T-helper 2 cell treated with Interferon-gamma antibody and Interleukin-4, amounts not matched to agents 5 μg/mL and 100 μg/mL, for 36 hours (primary cell): ENCODE measurements at places on chromosomes 2 and 18.

- no peaks in the 10 kb centered on the region for H3K36me3 ChIP-seq
- no peak for DNase-seq
- no peaks in the 10 kb centered on the region for H3K4me1 ChIP-seq
Observed at GRCh38 chr2:20071397-20072383, 20.3 kb upstream of the LAPTM4A start.

- H3K27me3 ChIP-seq, result no peaks in the 10 kb centered on the region
- H3K36me3 ChIP-seq, result peaks cover 10% of the 10 kb centered on the region
- DNase-seq, result no peak
- no peaks in the 10 kb centered on the region for H3K4me1 ChIP-seq
Observed at GRCh38 chr2:23746141-23746863, 180.6 kb downstream of the ATAD2B start.

GRCh38 chr2:233967164-233967563, 50.0 kb downstream of the TRPM8 start:
- peaks cover 4% of the 10 kb centered on the region for H3K4me1 ChIP-seq
- no peak for DNase-seq
- H3K27ac ChIP-seq, result no peak overlapping the region
- H3K36me3 ChIP-seq, result no peaks in the 10 kb centered on the region

- H3K27me3 ChIP-seq, result no peaks in the 10 kb centered on the region
- DNase-seq, result no peak
- no peak overlapping the region for H3K4me3 ChIP-seq
- H3K27ac ChIP-seq, result no peak overlapping the region
- H3K36me3 ChIP-seq, result no peaks in the 10 kb centered on the region
Observed at GRCh38 chr2:144120487-144120886, 399.4 kb downstream of the ZEB2 start.

GRCh38 chr2:123303731-123304130, 721.4 kb upstream of the CNTNAP5 start:
- no peak overlapping the region for H3K4me3 ChIP-seq
- no peaks in the 10 kb centered on the region for H3K27me3 ChIP-seq
- no peak for DNase-seq
- no peak overlapping the region for H3K27ac ChIP-seq
- H3K4me1 ChIP-seq, result no peaks in the 10 kb centered on the region

DNA sequence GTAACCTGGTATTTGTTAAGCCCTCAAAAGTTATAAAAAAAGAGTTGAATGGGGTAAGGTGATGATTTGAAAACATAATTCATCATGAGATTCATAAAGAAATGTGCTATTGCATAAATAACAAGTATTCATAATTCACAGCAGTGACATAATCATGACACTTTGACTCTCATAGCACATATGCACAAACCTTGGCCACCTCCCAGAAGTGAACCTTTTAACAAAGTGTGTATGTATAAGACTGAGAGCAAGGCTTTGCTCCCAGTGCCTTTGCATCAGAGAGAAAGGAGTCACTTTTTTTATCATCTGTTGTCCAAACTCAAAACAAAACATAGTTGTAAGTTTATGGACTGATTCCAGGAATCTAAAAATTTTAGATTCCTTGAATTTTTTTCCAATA, 15.0 kb upstream of the HTR2B start:
- no peak overlapping the region for H3K4me3 ChIP-seq
- no peak for DNase-seq
- H3K4me1 ChIP-seq, result no peaks in the 10 kb centered on the region
- no peaks in the 10 kb centered on the region for H3K27me3 ChIP-seq
- no peak overlapping the region for H3K27ac ChIP-seq

DNA sequence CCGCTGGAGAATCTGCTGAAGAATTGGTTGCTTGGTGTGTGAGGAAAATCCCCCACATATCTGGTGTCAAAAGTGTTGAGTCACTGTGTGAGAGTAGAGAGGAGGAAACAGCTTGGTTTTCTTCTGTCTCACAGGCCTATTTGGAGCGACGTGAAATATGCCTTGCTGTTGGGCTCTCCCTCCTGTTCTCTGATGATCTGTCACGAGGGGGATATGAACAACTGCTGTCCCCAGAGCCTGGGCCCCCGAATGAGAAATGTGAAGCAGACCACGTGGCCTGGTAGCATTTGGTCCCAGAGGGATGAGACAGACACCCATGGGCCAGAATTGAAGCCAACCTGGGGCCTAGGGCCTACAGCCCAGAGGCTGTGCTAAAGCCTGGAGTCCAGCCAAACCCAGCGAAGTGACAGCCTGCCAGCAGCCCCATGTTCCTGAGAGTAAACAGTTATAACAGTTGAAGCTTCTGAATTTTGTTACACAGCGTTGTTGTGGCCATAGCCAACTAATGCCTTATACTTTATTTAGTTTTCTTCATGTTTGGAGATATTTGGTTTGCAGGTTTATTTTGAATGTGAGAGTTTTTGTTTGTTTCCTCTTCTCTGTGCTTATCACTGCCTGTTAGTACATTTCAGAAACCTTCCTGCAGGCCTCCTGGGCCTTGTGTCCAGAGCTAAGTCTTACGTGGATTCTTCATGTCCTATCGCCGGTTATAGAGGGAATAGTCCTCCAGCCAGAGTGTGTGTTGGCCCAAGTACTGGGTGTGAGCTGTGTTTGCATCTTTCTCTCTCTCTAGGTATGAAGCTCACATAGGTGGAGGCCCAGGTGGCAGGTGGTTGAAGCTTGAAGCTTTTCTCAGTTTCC, 18.7 kb upstream of the COLEC12 start:
- H3K27ac ChIP-seq, result no peak overlapping the region
- no peak overlapping the region for H3K4me3 ChIP-seq
- peaks cover 5% of the 10 kb centered on the region for H3K4me1 ChIP-seq
- H3K36me3 ChIP-seq, result no peaks in the 10 kb centered on the region

DNA sequence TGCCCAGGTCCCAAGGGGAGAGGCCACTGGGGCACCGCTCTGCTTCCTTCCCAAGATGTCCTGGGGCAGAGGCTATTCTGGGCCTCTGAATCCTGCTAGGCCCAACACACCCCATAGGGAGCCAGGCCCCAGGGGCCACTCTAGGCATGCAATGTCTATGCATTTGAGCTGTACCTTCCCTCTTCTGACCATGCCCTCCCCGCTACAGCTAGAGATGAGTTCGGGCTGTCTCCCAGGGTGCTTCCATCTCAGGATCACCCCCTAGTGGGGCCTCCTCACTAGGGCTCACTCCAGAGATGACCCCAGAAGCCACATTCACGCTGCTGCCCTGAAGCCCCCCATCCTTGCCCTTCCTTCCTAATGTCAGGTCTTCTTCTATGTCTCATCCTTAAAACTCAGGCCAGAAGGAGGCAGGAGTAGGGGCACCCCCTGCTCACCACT, 54.4 kb downstream of the TNS1 start:
- no peak overlapping the region for H3K4me3 ChIP-seq
- no peak for DNase-seq
- no peaks in the 10 kb centered on the region for H3K36me3 ChIP-seq
- no peaks in the 10 kb centered on the region for H3K4me1 ChIP-seq
- peaks cover 28% of the 10 kb centered on the region for H3K27me3 ChIP-seq

- H3K27ac ChIP-seq, result no peak overlapping the region
- H3K4me3 ChIP-seq, result no peak overlapping the region
- H3K36me3 ChIP-seq, result no peaks in the 10 kb centered on the region
- no peaks in the 10 kb centered on the region for H3K4me1 ChIP-seq
Observed at GRCh38 chr2:5664278-5664681, 27.9 kb upstream of the SOX11 start.

- peaks cover 2% of the 10 kb centered on the region for H3K27me3 ChIP-seq
- H3K4me1 ChIP-seq, result no peaks in the 10 kb centered on the region
- H3K36me3 ChIP-seq, result no peaks in the 10 kb centered on the region
Observed at GRCh38 chr2:149487189-149487588, 100.4 kb downstream of the MMADHC start.

DNA sequence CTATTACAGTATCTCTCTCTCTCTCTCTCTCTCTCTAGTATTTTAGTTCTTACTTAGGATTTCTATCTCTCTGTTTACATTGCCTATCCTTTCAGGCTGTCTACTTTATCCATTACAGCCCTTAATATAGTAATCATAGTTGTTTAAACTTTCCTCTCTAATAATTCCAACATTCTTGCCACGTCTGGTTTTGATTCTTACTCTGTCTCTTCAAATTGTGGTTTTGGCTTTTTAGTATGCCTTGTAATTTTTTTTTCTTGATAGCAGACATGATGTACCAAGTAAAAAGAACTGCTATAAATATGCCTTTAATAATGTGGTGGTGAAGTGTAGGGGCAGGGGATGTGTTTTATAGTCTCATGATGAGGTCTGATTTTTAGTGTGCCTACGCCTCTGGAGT, 1809.5 kb upstream of the CELF4 start:
- no peak for DNase-seq
- H3K27ac ChIP-seq, result no peak overlapping the region
- no peaks in the 10 kb centered on the region for H3K4me1 ChIP-seq
- no peak overlapping the region for H3K4me3 ChIP-seq
- no peaks in the 10 kb centered on the region for H3K36me3 ChIP-seq
